CD8-positive, alpha-beta memory T cell (primary cell): ENCODE measurements at places on chromosomes 1 and 21. TPM values are rescaled to one million over a fixed set of nuclear protein-coding genes. Genes with fewer than 3 reads are reported as not detected.

DNA sequence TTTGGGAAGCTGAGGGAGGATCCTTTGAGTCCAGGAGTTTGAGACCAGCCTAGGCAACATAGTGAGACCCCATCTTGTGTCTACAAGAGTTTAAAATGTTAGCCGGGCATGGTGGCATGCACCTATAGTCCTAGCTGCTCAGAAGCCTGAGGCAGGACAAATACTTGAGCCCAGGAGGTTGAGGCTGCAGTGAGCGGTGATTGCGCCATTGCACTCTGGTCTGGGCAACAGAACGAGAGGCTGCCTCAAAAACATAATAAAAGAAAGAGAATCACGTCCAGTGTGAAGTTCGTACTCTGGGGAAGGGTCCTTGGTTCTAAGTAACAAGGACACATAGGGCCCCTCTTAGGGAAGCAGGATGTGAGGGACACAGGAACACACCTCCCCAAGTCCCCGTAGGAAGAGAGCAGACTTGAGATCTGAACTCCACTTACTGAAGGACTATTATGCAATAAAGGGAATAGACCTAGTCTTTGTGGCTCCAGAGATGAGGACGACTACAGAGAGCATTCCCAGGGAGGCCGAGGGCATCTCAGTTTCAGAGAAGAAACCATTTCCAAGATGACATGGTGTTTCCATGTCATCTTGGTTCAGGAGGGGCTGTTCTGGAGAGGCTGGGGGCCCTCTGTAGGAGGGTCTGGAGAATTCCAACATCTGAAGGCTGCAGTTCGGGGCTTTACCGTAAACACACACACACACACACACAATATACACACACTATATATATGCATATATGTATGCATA lies 10.8 kb upstream of the ENO1 start:
- H3K4me1 ChIP-seq: no peaks in the 10 kb centered on the region
- no peak overlapping the region for H3K4me3 ChIP-seq
- DNase-seq: no peak
- no peaks in the 10 kb centered on the region for H3K27me3 ChIP-seq
- no peaks in the 10 kb centered on the region for H3K36me3 ChIP-seq

- no peaks in the 10 kb centered on the region for H3K27me3 ChIP-seq
- no peaks in the 10 kb centered on the region for H3K4me1 ChIP-seq
- no peak for DNase-seq
- no peaks in the 10 kb centered on the region for H3K36me3 ChIP-seq
Observed at GRCh38 chr1:245489838-245490237, 335.1 kb downstream of the KIF26B start.

GRCh38 chr1:55231745-55232144 lies 16.6 kb upstream of the USP24 start:
- no peaks in the 10 kb centered on the region for H3K27me3 ChIP-seq
- no peaks in the 10 kb centered on the region for H3K4me1 ChIP-seq
- H3K4me3 ChIP-seq: no peak overlapping the region
- no peak for DNase-seq

GRCh38 chr1:232367293-232367692 lies 262.6 kb downstream of the SIPA1L2 start:
- no peaks in the 10 kb centered on the region for H3K4me1 ChIP-seq
- H3K27ac ChIP-seq: no peak overlapping the region
- no peak for DNase-seq
- no peaks in the 10 kb centered on the region for H3K27me3 ChIP-seq
- H3K36me3 ChIP-seq: no peaks in the 10 kb centered on the region

DNA sequence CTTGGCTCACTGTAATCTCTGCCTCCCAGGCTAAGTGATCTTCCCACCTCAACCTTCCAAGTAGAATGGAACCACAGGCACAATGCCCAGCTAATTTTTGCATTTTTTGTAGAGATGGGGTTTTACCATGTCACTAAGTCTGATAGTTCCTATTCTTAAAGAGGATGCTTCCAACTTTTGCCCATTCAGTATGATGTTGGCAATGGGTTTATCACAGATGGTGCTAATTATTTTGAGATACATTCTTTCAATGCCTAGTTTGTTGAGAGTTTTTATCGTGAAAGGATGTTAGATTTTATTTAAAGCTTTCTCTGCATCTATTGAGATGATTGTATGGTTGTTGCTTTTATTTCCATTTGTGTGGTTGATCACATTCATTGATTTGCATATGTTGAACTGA lies 103.9 kb downstream of the SLC44A5 start:
- no peaks in the 10 kb centered on the region for H3K4me1 ChIP-seq
- H3K27ac ChIP-seq: no peak overlapping the region
- DNase-seq: no peak
- no peaks in the 10 kb centered on the region for H3K36me3 ChIP-seq
- H3K27me3 ChIP-seq: no peaks in the 10 kb centered on the region

DNA sequence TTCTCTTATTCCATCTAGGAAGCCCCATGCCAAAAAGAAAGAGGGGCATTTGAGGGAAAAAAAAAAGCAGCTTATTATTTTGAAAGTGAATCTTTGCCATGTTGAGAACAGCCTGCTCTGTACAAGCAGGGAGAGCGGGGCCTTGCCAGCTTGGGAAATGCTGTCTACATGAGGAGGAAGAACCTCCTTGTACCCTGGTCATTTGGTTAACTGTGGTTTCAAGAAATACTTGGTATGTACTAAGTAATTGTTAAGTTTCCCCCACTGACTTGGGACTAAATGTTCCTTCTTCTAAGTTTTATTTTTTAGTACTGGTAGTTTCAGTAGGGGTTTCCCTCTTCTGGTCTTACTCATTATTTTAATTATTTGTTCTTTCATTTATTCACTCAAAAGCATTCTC lies 144.1 kb upstream of the HOOK1 start:
- no peaks in the 10 kb centered on the region for H3K27me3 ChIP-seq
- H3K4me3 ChIP-seq: no peak overlapping the region
- no peaks in the 10 kb centered on the region for H3K4me1 ChIP-seq
- no peaks in the 10 kb centered on the region for H3K36me3 ChIP-seq

DNA sequence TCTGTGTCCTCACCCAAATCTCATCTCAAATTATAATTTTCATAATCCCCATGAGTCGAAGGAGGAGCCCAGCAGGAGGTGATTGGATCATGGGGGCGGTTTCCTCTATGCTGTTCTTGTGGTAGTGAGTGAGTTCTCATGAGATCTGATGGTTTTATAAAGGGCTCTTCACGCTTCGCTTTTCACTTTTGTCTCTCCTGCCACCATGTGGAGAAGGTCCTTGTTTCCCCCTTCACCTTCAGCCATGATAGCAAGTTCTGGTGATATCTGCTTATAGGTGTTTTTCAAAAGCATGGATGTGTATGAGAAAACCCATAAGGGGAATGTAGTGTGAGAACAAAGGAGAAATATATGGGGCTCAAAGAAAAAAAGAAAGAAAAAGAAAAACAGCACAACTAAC lies 405.9 kb upstream of the RGS18 start:
- H3K36me3 ChIP-seq: no peaks in the 10 kb centered on the region
- DNase-seq: no peak
- H3K4me3 ChIP-seq: no peak overlapping the region
- H3K27me3 ChIP-seq: no peaks in the 10 kb centered on the region
- H3K4me1 ChIP-seq: no peaks in the 10 kb centered on the region

DNA sequence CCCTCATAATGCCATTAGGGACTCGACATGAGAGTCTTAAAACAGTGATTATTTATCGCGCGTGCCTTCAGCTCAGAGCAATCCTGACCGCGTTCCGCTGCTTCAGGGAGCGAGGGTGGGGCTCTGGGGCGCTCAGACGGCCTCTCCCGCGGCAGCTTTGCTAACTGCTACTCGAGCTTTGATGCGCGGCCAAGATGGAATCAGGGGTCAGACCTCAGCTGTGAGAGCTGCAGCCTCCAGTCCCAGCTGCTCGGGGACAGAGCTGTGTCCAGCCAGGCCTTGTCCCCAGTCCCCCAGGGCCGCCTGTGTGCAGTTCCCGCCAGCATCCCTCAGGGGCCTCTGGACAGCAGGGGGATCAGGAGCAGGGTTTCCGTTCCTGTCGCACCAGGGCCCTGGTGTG lies 104.6 kb upstream of the TTC34 start:
- no peaks in the 10 kb centered on the region for H3K36me3 ChIP-seq
- H3K4me3 ChIP-seq: no peak overlapping the region
- no peak for DNase-seq
- H3K27ac ChIP-seq: no peak overlapping the region
- no peaks in the 10 kb centered on the region for H3K27me3 ChIP-seq
- H3K4me1 ChIP-seq: no peaks in the 10 kb centered on the region

GRCh38 chr1:185960422-185961321 lies 226.5 kb downstream of the HMCN1 start:
- no peaks in the 10 kb centered on the region for H3K27me3 ChIP-seq
- no peak overlapping the region for H3K4me3 ChIP-seq
- no peaks in the 10 kb centered on the region for H3K4me1 ChIP-seq

- no peaks in the 10 kb centered on the region for H3K27me3 ChIP-seq
- no peaks in the 10 kb centered on the region for H3K4me1 ChIP-seq
- no peak overlapping the region for H3K4me3 ChIP-seq
- no peak overlapping the region for H3K27ac ChIP-seq
Observed at GRCh38 chr1:214538496-214538895, 12.9 kb downstream of the PTPN14 start.

Gene ADGRL2
- total RNA-seq: not detected

Gene ENO1
- total RNA-seq: 3,105 TPM

Gene THEM5
- total RNA-seq: not detected

Gene DCST1
- not detected for total RNA-seq

Gene SLC27A3
- 9.9 TPM for total RNA-seq
